ENCODE measurements at places on chromosomes 1 and 21. TPM values are rescaled to one million over a fixed set of nuclear protein-coding genes. Genes with fewer than 3 reads are reported as not detected.

The FHAD1 gene
- total RNA-seq: not detected

- DNase-seq: no peak
Measured at GRCh38 chr21:21039624-21040170, 41.5 kb downstream of the NCAM2 start.

The CD48 gene
- total RNA-seq: not detected

The HOOK1 gene
- total RNA-seq: not detected

Measured in ascending aorta (tissue), 2 donors.